ENCODE measurements at places on chromosomes 2 and 18.

GRCh38 chr2:197254776-197255530 lies 55.6 kb downstream of the ANKRD44 start:
- DNase-seq, result no peak

GRCh38 chr18:31577195-31577594 lies 14.5 kb upstream of the TTR start:
- DNase-seq, result no peak

DNA sequence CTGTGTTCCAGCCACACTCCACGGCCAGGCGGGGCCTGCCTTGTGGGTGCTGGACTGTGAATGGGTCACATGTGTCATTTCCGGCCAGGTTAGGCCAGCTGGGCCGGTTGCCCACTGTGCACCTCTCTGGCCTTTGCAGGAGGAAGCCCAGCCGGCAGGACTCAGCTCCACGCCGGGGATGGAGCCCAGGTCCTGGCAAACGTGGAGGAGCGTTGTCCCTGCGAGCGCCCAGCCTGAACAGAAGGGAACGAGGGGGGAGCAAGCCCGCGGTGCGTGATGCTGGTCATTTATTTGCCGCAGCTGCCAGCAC lies 152.9 kb downstream of the PXDN start:
- no peak for DNase-seq

- no peak for DNase-seq
These were observed 72.5 kb downstream of the ACOXL start for GRCh38 chr2:110804915-110805314.

DNA sequence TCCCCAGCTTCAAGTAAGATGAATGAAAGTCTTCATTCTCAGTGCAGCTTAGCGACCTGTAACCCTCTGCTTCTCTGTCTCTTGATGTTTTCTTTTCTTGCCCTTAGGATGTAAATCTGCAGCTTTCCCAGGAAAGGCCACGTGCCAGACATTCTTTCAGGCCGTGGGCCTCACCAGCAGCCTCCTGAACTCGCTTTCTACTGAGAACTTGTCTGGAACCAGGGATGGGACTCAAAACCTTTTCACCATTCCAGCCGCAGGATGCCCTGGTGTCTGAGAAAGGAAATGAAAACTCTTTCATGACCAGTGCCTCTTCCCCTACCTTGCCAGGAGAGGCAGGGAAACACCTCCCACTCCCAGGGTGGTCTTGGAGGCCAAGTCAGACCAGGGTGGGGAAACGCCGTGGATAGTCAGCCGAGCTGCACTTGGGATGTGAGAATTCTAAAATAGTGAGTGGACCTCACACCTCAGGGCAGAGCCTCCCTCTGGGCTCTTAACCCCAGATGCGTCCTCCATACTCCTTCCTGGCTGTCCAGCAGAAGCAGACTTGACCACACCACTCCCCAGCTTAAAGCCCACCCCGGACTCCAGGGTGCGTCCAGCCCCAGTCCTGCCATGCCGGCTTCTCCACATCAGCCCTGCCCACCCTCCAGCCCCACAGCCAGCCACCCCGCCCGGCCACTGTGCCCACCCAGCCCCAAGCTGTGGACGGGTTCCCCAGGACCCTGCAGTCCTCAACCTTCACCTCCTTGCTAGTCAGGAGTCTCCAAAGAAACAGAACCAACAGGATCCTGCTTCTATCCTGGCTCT lies 115.5 kb downstream of the TWIST2 start:
- DNase-seq, result no peak

GRCh38 chr18:8536922-8537321 lies 72.3 kb upstream of the RAB12 start:
- DNase-seq, result no peak

DNA sequence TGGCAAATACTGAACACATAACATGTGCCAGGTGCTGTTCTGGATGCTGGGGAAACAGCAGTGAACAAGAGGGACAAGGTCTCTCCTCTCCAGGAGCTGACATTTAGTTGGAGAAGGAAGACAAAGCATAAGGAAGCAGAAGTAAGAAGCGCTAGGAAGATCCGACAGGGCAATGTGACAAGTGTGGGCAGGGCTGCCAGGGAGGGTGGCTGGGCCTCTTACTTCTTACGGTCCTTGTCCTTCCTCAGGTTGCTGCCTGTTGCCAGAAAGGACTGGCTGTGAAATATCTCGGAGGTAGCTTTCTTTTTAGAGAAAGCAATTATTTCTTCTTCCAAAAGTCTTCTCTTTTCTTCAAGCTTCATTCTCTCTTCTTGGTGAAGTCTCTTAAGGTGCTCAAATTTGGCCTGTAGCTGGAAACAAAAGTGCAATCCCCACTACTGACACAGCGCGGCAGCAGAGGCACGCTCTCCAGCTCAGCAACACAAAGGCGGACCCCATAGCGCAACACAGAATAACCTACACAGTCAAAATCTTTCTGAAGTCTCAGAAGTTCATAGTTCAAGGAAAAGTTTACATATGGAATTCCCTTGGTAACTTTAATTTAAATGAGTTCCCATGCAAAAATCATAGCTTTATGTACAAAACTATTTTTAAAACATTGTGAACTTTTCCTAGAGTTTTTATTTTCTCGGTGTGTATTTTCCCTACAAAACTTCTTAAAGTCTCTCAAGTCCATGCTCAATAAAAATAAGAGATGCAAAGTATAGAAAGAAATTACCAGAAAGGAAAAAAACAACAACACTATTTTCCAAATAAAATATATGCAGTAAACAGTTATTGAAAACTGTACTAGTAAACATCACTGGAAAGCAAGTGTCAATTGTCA lies 67.7 kb downstream of the SEPTIN10 start:
- no peak for DNase-seq

DNA sequence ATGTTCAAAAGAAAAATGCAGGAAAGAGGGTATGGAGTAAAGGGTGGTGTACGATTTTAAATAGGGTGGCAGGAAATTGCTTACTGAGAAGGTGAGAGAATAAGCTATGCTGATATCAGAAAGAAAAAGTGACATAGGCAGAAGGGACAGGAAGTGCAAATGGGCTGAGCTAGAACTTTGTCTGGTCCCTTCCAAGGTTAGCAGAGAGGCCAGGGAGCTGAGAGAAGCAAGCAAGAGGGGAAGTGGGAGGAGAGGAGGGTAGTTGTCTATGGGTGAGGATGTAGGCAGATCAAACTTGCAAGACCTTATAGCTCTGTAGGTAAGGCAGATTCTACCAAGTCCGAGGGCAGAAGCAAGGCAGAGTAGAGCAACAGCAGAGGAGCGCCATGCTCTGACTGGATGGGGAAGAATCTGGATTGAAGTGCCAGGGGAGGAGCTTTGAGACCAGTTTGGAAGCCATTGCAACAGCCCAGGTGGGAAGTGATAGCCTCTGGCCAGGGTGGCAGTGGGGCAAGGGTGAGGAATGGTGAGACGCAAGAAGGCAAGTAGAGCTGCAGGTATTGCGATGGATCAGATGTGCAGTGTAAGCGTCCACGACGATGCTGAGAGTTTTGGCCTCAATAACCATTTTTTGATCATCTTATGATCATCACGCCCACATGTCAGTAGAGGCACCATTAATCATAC lies 134.4 kb upstream of the APCDD1 start:
- DNase-seq, result no peak

DNA sequence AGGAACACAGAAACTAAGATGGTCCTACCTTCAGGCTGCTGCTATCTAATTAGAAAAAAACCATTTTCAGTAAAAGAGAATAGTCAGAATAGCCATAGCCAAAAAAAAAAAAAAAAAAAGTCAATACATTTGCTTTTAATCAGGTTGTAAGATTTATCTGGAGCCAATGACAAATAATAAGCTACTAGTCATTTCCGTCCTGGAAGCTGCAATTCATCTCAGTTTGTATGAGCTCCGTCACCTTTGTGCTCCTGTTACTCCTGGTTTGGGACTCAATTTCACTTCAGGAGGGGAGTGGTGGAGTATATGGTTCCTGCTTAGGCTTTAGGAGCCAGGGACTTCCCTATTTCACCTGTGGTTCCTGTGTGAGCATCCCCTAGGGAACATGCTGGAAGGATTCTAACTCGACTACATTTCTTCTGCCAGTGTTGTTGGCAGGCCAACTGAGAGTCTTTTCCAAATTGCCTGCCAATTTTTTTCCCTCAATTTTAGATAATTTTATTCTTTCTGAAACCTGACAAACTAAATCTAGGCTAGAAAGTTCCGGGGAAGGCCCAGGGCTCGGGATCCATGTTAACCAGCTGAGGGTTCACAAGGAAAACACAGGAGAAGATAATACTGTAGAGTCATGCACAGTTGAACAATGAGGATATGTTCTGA lies 481.8 kb downstream of the DLGAP1 start:
- DNase-seq, result no peak

DNA sequence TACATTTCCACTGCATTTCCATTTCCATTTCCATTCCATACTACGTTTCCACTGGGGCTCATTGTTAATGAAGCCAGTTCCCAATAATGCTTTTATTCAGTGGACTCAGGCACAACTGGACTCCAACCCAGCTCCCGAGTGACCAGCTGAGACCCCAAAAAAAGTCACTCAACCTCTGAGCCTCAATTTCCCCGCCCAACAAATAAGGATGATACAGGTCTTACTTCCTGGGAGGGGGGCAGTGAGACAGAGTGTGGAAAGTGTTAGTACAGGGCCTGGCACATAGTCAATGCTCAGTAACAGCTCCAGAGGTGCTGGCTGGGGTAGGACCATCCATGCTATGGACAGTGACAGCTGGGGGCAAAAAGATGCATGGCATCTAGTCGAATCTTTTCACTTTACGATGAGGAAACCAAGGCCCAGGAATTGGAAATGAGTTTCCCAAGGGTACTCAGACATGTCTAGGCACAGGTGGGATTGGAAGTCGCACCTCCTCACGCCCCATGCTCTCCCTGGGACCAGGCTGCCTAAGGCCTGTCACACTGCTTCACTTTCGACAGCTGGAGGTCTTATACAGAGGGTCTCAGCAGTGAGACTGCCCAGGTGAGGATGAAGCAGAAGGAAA lies 226.5 kb downstream of the ANAPC1 start:
- no peak for DNase-seq

GRCh38 chr18:13036622-13037320 lies 45.6 kb downstream of the CEP192 start:
- no peak for DNase-seq

DNA sequence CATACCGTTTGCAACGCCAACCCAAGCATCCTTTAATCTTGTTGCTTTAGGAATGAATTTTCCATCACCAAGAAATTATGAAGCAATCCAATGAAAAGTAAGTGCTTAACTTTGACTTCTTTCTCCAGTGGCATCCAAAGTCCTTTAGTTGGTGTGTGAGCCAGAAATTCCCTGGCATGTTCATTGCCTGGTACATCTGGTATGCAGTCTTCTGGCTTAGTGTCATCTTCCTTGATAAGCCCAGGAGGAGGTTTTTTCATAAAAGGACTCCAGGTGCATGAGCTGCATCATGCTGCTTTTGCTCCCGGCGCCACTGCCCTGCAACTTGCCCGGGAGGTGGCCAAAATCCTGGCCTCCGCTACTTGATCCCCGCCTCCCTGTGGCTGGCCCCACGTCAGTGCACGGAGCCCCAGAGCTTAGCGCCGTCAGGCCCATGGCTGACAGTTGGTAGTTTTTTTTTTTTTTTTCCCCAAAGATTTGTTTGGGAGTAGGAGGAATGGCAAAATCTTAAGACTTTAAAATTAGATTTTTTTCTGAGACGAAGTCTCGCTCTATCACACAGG lies 58.7 kb downstream of the PUM2 start:
- no peak for DNase-seq

DNA sequence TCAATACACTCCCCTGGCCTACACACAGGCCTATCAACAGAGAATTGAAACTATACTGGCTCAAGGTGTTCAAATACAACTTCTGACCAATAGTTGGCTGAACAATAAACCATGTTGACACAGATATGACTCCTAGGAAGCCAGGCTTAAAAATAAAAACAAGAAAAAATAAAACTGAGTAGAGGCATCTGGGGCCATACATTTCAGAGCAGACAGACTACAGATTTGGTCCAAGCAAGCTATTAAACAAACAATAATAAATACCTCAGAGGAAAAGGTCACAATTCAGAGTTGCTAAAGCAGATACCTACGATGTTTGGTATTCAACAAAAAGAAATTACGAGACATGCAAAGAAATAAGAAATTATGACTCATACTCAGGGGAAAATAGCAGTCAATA lies 132.8 kb upstream of the ACVR2A start:
- DNase-seq, result no peak

DNA sequence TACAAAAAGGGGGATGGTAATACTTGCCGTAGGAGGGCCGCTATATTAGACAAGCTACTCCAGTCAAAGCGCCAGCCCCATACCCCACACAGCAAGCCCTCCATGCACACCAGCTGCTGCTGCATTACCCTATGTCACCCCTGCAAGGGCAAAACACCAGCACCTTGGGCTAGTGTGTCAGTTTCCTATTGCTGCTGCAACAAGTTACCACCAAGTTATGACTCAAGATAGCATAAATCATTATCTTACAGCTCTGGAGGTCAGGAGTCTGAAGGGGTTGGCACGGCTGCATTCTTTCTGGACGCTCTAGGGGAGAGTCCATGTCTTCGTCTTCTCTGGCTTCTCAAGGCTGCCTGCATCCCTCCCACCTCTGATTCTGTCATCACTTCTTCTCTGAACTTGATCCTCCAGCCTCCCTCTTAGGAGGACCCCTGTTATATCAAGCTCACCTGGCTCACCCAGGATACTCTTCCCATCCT lies 88.6 kb upstream of the ACAA2 start:
- no peak for DNase-seq

DNA sequence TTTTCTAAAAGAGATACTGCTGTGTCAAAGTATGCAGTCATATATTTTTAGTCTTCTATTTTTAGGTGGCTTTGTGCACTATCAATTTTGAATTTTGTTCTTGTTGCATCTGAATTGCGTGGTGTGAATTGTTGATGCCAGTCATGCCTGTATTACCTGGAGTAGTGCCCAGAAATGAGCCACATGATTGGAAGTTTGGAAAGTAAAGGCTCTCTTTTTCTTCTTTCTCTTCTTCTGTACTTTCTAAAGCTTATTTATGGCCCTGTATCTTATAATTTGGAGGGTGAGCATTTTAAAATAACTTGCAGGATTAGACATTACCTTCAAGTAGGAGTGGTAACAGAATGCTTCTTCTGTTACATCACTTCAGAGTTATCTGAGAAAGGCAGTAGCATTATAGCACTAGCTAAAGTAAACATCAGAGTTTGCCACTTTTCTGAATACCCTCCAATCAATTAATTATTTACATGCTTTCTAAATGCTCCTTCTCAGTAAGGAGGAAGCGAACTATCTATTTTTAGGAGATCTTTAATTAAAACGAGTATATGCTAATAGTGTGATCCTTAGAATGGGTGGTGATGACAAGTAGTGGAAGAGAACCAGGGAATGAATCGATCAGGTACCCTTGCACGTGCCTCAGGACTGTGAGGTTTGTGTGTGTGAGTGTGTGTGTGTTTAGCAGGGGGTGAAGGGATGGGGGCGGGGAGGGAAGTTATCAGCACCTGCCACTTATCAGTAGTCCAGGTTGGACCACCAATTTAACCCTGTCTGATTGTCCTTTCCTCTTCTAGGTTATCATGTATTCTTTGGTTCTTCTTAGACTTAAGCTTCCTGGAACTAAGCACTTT lies 112.5 kb downstream of the MAP3K20 start:
- no peak for DNase-seq

- peak; percentile 71 for DNase-seq
These were observed at the start of gene FN1 for GRCh38 chr2:215435870-215436704. FN1 (minus strand) TSS chr2:215436068; CDS start chr2:215435802, 266 bp downstream.

Data from HuH-7.5 (cell line).